Lower lobe of right lung (tissue), 2 donors: ENCODE measurements at places on chromosomes 7 and 10.

- no peak for DNase-seq
Observed at GRCh38 chr7:32658034-32658433, 162.7 kb downstream of the AVL9 start.

- DNase-seq, result no peak
Observed at GRCh38 chr7:8295638-8296361, 33.8 kb upstream of the ICA1 start.

DNA sequence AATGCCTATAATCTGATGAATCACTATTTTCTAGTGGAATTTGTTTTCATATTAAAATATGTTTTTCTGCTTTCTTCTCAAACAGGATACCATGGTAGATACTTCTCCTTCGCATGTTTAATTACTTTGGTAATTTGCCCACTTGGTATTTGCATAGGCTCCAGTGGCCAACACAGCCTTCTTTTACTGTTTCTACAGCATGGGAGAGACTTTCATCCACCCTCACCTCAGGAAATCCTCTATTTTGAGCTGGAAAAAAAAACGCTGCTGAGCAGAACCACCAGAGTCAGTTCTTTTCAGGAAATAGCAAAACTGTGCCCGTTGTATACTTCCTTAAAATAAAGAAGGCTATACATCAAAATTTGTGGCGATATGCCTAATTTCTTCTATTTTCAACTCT, 213.3 kb downstream of the MDFIC start:
- no peak for DNase-seq

- no peak for DNase-seq
Observed at GRCh38 chr7:82210416-82211184, 233.0 kb downstream of the CACNA2D1 start.

- DNase-seq, result no peak
Observed at GRCh38 chr10:11255796-11256444, 238.2 kb downstream of the CELF2 start.

DNA sequence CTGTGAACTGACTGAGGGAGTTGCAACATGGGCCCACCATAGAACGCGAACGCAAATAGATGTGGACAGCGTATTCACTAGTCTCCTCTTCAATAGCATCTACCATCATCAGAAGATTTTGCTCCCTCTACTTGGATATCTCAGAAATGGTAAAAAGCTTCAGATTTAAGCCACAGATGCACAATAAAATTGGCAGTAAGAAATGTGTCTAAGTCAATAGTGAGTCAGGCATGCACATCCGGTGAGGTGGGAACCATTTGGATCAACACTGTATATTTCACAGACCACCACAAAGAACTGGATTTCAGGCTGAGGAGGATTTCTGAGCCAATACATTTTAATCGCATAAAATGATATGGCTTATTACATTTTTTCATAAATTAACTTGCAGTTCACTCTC, 111.5 kb upstream of the ADAM12 start:
- DNase-seq, result no peak

DNA sequence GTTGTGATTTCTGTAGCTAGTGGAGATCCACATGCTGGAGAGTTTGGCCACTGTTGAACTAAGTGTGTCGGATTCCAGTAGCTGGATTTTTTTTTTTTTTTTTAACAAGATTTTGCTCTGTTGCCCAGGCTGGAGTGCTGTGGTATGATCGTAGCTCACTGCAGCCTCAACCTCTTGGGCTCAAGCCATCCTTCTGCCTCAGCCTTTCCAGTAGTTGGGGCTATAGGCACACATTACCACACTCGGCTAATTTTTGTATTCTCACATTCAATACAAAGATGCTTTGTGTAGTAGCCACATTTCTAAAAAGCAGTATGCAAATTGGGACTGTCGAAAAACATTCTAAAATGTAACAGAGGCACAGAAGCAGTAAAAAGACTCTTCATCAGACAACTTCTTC, 63.5 kb downstream of the RABGEF1 start:
- DNase-seq, result no peak

DNA sequence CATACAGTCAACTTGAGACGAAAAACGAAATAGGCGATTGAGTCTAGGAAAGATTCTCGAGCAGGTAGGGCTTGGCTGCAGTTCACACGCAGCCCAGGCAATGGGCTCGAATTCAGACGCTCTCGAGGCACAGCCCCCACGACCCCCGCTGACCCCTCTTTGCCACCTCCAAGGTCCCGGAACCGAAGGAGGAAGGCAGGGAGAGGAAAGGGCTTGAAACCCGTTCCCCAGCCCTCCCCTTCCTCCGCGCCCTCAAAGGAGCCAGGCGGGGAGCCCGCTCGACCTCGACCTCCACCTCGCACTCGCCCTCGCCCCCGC, 441 bp downstream of the CCDC186 start:
- no peak for DNase-seq

DNA sequence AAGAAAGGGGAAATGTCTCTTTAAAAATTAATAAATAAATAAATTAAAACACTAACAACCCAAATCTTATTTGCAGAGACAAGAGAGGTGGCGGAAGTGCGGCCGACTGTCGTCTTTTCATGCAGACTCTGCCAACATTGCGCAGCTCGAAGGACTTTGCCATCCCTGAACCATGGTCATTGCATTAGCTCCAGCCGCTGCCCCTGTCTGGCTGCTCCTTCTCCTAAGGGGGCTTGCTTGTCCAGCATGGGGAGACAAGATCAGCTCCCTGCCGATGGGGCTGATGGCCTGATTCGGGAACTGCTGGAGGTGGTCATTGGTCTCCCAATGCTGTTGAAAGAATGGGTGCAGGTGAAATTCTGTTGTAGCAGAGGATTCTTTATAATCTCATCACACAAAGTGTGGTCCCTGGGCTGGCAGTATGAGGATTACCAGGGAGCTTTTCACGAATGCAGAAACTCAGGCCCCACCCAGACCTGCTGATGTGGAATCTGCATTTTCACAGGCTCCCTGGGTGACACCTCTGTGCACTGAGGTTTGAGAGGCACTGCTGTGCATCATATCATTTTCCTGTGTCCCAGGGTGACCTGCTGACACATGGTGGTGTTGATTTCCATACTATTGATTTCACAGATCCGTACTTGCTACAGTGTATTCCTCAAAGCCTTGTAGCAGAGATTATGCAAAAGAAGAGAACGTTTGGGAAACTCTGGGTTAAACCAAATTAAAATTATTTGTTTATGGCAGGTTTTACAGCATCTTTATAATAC, 172.4 kb upstream of the ZMIZ1 start:
- no peak for DNase-seq

GRCh38 chr10:88116971-88117626, 253.7 kb downstream of the PTEN start:
- DNase-seq, result no peak

DNA sequence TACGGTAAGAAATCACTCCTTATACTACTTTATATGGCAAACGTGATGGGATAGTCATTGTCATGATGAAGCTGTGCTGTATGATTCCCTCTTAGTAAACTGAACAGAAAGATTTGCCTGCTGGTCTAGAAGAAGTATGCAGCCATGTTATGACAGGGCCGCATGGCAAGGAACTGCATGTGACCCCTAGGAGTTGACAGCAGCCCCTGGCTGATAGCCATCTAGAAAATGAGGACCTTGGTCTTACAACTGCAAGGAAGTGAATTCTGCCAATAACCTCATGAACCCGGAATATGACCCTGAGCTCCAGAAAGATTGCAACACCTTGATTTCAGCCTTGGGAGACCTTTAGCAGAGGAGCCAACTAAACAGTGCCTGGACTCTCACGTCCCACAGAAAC, 193.3 kb downstream of the SEMA3E start:
- no peak for DNase-seq

DNA sequence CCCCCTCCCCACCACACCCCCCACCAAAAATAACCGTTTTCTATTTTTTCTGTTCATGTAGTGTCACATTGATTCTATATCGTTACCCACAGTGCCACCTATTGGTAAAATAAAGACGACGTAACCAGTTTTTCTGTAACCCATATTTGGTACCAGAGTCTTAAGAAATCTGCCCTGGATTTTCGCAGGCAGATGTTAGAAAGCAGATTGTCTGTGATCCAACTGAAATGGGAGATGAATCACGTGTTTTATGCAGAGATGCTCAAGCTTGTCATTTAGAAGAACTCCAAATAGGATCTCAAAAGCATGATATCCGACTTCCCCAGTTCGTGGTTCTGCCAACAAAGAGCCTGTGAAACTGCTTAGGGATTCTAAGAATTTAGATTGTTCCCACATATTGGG, 261.1 kb upstream of the CSTF2T start:
- no peak for DNase-seq

DNA sequence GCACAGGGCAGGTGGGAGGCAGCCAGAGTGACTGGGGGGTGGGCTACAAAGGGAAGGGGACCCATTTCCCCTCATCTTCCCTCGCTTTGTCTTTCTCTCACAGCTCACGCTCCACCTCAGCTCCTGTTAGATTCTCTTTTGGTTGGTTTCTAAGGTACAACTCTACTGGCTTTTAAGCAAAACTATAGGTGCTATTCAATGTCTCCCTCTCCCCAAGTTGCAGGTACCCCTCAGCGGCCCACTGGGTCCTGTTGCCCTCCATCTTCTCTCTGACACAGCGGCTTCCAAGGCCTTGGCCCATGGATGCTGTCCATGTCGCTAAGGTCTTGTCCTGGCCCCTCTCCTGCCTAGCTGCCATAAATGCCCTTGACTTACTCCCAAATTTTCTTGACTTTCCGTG, 168.4 kb downstream of the COBL start:
- DNase-seq, result no peak

GRCh38 chr7:146713934-146714333, 597.3 kb downstream of the CNTNAP2 start:
- DNase-seq, result no peak

DNA sequence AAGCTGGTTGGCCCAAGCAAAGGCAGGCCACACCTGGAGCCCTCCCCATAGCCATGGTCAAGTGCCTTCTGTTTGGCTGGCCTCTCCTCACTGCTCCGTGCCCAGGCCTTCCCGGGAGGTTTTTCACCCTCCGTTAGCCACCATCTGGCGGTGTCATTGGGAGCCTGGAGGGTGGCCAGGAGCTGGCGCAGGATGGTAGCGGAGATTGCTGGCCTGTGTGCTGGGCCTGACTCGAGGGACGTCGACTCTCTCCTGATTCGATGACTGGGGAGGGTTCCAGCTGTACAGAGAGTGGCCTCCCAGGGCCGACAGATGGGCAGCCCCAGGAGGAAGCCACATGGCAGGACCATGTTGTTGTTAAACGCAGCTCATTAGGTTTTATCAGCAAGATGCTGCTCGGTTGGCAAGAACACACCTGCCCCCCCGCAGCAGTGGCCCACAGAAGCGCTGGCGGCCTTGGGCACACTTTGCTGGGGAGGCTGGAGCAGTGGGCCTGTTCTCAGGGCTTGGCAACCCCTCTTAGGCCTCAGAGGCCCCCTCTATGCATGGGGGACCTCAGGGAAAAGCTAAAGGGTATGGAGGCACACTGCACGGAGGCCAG, 64.0 kb upstream of the CACUL1 start:
- DNase-seq, result no peak

GRCh38 chr10:97889461-97890265, 40.0 kb downstream of the GOLGA7B start:
- DNase-seq, result peak; percentile 79

- DNase-seq, result no peak
Observed at GRCh38 chr7:84364708-84365107, 170.1 kb upstream of the SEMA3A start.

DNA sequence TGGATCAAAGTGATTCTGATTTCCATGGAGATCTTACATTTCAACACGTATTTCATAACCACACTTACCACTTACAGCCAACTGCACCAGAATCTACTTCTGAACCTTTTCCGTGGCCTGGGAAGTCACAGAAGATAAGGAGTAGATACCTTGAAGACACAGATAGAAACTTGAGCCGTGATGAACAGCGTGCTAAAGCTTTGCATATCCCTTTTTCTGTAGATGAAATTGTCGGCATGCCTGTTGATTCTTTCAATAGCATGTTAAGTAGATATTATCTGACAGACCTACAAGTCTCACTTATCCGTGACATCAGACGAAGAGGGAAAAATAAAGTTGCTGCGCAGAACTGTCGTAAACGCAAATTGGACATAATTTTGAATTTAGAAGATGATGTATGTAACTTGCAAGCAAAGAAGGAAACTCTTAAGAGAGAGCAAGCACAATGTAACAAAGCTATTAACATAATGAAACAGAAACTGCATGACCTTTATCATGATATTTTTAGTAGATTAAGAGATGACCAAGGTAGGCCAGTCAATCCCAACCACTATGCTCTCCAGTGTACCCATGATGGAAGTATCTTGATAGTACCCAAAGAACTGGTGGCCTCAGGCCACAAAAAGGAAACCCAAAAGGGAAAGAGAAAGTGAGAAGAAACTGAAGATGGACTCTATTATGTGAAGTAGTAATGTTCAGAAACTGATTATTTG, 15.3 kb downstream of the HNRNPA2B1 start:
- DNase-seq, result no peak

DNA sequence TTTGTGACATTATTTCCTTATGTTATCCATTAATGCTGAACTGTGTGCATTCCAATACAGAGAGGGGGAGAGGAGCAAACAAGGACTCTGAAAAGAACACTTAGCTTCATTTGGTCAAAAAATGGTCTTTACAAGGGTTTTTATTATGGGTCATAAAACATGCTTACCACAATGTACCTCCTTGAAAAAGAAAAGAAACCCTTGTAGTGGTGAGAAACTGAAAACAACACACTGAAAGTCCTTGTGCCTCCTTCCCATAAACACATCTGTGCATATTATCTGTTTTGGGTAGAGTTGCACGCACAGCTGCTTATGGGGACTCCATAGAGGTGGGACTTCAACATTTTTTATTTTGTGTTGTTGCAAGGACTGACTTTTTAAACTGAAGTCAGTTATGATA, 98.7 kb downstream of the CDK6 start:
- no peak for DNase-seq

DNA sequence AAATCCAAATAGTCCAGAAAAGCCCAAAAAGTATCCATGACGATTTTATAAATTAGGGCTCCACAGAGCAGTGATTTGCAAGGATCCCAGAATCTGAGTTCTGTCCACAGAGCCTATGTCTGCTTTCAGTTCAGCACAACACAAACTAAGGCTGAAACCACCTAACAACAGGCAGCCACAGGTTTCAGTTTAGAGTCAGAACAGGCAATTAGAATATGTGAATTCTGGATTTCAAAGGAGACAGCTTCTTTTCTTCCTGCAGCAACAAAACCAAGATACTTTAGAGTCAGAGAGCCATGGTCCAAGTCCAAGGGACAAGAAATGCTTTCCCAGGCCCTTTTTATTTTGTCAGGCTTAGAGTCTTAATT, 23.6 kb downstream of the IFIT3 start:
- no peak for DNase-seq

DNA sequence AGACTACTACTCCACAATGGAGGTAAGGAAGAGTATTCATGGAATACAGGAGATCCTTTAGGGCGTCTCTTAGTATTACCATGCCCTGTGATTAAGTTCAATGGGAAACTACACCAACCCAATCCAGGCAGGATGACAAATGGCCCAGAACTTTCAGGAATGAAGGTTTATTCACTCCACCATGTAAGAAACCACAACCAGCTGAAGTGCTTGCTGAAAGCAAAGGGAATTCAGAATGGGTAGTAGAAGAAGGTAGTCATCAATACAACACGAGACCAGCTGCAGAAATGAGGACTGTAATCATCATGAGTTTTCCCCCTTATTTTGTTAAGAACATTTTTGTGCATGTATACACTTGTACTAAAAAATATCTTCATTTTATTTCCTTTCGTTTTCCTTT, 76.6 kb downstream of the GPR37 start:
- no peak for DNase-seq

GRCh38 chr7:116851175-116851574, 11.2 kb upstream of the CAPZA2 start:
- DNase-seq, result no peak

GRCh38 chr7:13829914-13830900, 159.3 kb downstream of the ETV1 start:
- no peak for DNase-seq

GRCh38 chr10:16930540-16930939, 113.3 kb upstream of the RSU1 start:
- no peak for DNase-seq
